Sigmoid colon (tissue), 7 donors: ENCODE measurements at places on chromosomes 2 and 18. TPM values are rescaled to one million over a fixed set of nuclear protein-coding genes. Genes with fewer than 3 reads are reported as not detected.

The STAT1 gene
- polyA plus RNA-seq: 32.8 TPM

GRCh38 chr18:51668101-51668500 is 470.6 kb upstream of the MEX3C start:
- no peak for DNase-seq
- H3K4me1 ChIP-seq: no peaks in the 10 kb centered on the region
- H3K27me3 ChIP-seq: no peaks in the 10 kb centered on the region
- no peak overlapping the region for H3K27ac ChIP-seq
- no peak overlapping the region for H3K4me3 ChIP-seq

DNA sequence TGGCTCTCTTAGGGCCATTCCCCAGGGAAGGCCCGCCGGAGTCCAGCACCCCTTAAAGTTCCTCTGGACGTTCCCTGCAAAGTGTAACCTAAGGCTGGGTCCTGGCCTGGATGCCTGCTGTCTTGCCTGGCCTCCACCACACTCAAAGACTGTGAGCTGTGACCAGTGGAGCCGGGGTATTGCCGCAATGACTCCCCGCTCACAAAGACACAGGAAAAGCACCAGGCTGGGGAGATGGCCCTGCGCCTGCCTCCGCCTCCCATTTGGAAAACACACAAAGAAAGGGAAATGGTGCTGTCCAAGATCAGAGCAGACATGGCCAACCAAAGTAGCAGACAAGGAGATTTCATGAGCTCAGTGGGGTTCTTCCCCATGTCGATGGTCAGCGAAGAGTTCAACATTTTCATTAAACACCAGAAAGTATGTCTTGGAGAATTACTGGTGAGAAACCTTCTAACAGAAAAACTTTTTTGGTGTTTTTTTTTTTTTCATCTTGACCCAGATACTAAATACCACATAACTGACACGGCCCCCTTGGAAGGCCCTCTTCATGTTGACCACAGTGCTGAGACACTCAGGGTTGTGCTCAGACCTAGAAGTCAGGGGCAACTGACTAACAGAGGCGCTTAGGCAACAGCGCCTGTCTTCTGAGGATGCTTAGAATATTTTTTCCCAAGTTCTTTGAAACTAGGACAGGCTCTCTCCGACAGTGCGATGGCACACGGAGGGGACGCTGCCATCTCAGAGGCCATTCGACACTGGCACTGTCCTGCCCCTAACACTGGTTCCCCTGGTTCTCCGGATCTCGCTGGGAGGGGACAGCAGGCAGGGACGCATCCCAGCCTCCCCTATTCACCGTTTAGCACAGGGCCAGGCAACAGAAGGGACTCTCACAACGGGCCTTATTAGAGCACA is 226.4 kb upstream of the ID2 start:
- no peak overlapping the region for H3K27ac ChIP-seq
- peak; percentile 57 for DNase-seq
- H3K27me3 ChIP-seq: peaks cover 3% of the 10 kb centered on the region
- H3K36me3 ChIP-seq: no peaks in the 10 kb centered on the region
- peaks cover 6% of the 10 kb centered on the region for H3K4me1 ChIP-seq

DNA sequence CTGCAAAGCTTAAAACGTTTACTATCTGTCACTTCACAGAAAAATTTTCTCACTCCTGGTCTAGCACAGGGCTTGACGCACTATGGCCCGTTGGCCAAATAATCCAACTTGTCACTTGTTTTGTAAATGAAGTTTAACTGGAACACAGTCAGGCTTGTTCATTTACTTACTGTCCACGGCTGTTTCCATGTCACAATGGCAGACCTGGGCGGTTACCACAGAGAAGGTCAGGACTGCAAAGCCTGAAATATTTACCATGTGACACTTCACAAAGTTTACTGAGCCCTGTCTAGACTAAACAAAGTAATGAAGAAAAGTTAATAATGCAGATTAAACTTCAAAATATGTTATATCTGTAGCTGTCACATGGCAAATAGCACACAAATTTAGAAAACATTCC is 273.0 kb upstream of the GYPC start:
- no peak overlapping the region for H3K4me3 ChIP-seq
- no peaks in the 10 kb centered on the region for H3K27me3 ChIP-seq
- H3K36me3 ChIP-seq: no peaks in the 10 kb centered on the region
- no peaks in the 10 kb centered on the region for H3K4me1 ChIP-seq

DNA sequence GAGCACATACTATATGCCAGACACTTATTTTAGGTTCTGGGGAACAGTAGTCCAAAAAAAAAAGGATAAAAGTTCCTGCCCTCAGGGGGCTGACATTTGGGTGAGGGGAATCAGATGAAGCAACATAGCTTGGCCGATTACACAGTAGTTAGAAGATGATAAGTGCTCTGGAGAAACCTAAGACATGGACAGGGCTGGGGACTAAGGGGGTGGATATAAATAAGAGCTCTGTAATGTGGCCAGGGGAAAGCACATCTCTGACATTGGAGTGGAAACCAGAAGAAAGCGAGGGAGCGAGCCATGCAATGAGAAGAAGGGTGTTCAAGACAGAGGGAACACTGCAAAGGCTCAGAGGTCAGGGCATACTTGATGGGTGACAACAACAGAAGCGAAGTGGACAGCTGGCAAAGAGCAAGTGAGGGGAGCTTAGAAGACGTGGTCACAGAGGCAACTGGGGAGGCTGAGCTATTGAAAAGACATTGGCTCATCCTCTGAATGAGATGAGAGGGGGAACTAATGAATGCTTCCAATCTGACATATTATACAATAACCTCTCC is 11.4 kb downstream of the TMEM182 start:
- no peak overlapping the region for H3K4me3 ChIP-seq
- no peaks in the 10 kb centered on the region for H3K4me1 ChIP-seq
- no peaks in the 10 kb centered on the region for H3K36me3 ChIP-seq
- H3K27me3 ChIP-seq: no peaks in the 10 kb centered on the region
- no peak overlapping the region for H3K27ac ChIP-seq

DNA sequence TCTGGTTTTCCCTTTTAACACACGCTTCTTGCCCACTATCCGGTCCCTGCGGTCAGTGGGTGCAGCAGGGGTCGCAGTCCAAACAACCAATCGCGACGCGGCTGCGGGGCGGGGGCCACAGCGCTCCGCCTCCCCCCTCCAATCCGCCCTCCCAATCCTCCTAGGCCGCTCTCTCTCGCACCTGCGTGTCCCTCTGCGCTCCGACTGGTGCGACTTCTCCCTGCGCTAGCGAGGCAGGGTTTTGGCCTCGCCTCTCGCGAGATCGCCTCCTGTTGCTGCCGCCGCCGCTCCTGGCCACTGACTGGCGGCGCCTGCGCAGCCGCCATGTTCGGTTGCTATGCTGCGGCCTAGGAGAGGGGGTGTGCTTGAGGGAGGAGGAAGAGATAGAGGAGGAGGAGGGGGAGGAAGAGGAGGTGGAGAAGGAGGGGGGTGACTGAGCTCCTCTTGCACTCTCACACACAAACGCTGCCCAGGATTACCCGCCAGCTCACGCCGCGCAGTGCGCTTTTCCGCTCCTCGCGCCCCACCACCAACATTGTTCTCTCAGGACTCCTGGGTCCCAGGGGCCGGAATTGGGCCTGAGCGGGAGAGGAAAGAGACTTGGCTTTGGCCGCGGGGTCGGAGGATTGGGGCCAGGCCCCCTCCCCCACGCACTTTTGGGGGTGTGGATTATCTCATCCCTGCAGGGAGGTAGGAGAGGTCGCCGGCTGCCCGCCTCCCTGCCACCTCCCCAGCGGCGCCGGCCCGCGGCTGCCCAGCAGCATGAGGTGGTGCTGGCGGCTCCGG is at the start of gene PTPN4:
TSS of gene PTPN4 (plus strand) at position 472 of the 786 bp plus-strand sequence. CDS start 49,932 bp downstream, outside the sequence.
- H3K4me3 ChIP-seq: peak within 1 kb of the TSS; percentile 65
- no peaks in the 10 kb centered on the region for H3K36me3 ChIP-seq
- peaks cover 2% of the 10 kb centered on the region for H3K4me1 ChIP-seq
- peak within 1 kb of the TSS; percentile 92 for H3K27ac ChIP-seq
- peak; percentile 98 for DNase-seq

- H3K27me3 ChIP-seq: no peaks in the 10 kb centered on the region
- H3K4me1 ChIP-seq: no peaks in the 10 kb centered on the region
- DNase-seq: no peak
- H3K4me3 ChIP-seq: no peak overlapping the region
- H3K27ac ChIP-seq: no peak overlapping the region
- H3K36me3 ChIP-seq: no peaks in the 10 kb centered on the region
Measured at GRCh38 chr2:195543902-195544894, 112.8 kb upstream of the SLC39A10 start.
